ENCODE measurements at places on chromosomes 16 and 17. TPM values are rescaled to one million over a fixed set of nuclear protein-coding genes. Genes with fewer than 3 reads are reported as not detected.

GRCh38 chr17:38867179-38867967, 2.5 kb upstream of the LASP1 start:
- ATAC-seq: no peak

- no peak for ATAC-seq
These were observed 726 bp upstream of the SLC13A5 start for GRCh38 chr17:6713918-6714271.

ZNF598 gene
- 28.5 TPM for total RNA-seq

RRAD gene
- total RNA-seq: 33.4 TPM

HCRT gene
- not detected for total RNA-seq

RNF112 gene
- 3.7 TPM for total RNA-seq

ODAD4 gene
- total RNA-seq: 0.19 TPM

NOD2 gene
- 0.82 TPM for total RNA-seq

SLC5A11 gene
- total RNA-seq: not detected
